MM.1S (cell line): ENCODE measurements at places on chromosomes 11 and 22.
A peak's percentile ranks its signal among the peaks of the same experiment; 100 is the strongest.

DNA sequence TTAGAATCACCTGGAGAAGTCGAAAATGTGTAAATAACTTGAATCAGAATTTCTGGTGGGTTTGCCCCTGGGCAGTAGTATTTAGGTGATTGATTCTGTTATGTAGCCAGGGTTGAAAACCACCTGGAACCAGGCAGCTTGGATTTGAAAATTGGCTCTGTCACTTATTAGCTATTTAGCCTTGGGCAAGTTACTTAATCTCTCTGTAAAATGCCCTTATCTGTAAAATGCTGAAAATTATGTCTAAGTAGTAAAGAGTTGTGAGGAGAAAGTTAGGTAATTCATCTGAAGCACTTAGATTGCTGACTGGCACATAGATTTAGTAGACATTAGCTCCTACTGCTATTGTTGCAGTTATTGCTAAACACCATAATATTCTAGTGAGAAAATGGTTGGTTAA lies 49.3 kb downstream of the PPME1 start:
- no peak overlapping the region for H3K4me3 ChIP-seq
- H3K27ac ChIP-seq: no peak overlapping the region
- no peaks in the 10 kb centered on the region for H3K4me1 ChIP-seq
- no peaks in the 10 kb centered on the region for H3K27me3 ChIP-seq
- DNase-seq: no peak
- H3K36me3 ChIP-seq: no peaks in the 10 kb centered on the region

- DNase-seq: no peak
- H3K4me1 ChIP-seq: no peaks in the 10 kb centered on the region
- H3K27me3 ChIP-seq: no peaks in the 10 kb centered on the region
- no peak overlapping the region for H3K4me3 ChIP-seq
- no peak overlapping the region for H3K27ac ChIP-seq
- H3K36me3 ChIP-seq: no peaks in the 10 kb centered on the region
Observed at GRCh38 chr11:59716051-59716450, 2.4 kb upstream of the OR10V1 start.

- no peaks in the 10 kb centered on the region for H3K36me3 ChIP-seq
- H3K27me3 ChIP-seq: peaks cover 95% of the 10 kb centered on the region
- no peak for DNase-seq
- no peak overlapping the region for H3K27ac ChIP-seq
- no peak overlapping the region for H3K4me3 ChIP-seq
Observed at GRCh38 chr22:45533703-45534102, 31.0 kb downstream of the FBLN1 start.

- H3K27ac ChIP-seq: no peak overlapping the region
- peak; percentile 22 for DNase-seq
- no peaks in the 10 kb centered on the region for H3K36me3 ChIP-seq
- no peaks in the 10 kb centered on the region for H3K4me1 ChIP-seq
- H3K27me3 ChIP-seq: peaks cover 89% of the 10 kb centered on the region
Observed at GRCh38 chr11:124867700-124868099, 2.5 kb downstream of the ROBO3 start.

- H3K36me3 ChIP-seq: no peaks in the 10 kb centered on the region
- no peak overlapping the region for H3K4me3 ChIP-seq
- no peaks in the 10 kb centered on the region for H3K27me3 ChIP-seq
- H3K27ac ChIP-seq: no peak overlapping the region
- H3K4me1 ChIP-seq: peaks cover 18% of the 10 kb centered on the region
Observed at GRCh38 chr22:38950527-38951295, 6.7 kb upstream of the APOBEC3A start.
